ENCODE measurements at places on chromosomes 3 and 15.
A peak's percentile ranks its signal among the peaks of the same experiment; 100 is the strongest.

GRCh38 chr15:53038655-53038941 lies 248.5 kb upstream of the ONECUT1 start:
- DNase-seq = no peak

DNA sequence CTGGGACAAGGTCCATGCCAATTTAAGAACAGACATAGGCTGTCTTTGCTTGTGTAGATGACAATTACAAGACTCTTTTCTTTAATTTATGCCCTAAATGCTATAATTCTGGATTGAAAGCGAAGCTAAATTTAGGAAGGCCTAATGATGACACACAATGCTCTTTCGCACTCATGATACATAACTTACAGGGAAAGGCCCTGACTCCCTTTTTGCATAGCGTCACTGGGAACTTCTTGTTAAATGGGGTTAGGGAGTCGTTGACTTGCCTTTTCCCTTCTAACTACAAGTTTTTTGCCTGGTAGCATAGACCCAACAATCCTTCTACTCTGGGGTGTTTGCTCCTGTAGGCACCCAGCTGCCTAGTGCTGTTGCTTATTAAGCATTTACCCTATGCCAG lies 329.5 kb upstream of the LRRFIP2 start:
- no peak for DNase-seq

DNA sequence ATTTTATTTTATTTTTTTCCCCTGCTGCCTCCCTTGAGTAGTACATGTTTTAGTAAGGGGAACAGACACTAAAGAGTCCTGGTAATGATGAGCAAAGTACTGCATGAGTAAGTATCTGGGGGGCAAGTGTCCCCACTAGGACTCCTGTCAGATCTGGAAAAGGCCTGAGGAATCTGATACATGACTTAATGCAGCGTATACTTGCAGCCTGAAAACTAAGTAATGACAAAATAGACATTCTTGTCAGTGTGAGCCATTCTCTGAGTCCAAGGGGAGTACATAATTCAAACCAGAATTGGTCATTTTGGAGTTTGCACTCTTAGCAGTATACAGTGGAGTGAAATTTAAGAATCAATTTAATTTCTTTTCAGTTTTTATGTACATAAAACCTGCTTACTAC lies 27.5 kb downstream of the NXPE3 start:
- no peak for DNase-seq

DNA sequence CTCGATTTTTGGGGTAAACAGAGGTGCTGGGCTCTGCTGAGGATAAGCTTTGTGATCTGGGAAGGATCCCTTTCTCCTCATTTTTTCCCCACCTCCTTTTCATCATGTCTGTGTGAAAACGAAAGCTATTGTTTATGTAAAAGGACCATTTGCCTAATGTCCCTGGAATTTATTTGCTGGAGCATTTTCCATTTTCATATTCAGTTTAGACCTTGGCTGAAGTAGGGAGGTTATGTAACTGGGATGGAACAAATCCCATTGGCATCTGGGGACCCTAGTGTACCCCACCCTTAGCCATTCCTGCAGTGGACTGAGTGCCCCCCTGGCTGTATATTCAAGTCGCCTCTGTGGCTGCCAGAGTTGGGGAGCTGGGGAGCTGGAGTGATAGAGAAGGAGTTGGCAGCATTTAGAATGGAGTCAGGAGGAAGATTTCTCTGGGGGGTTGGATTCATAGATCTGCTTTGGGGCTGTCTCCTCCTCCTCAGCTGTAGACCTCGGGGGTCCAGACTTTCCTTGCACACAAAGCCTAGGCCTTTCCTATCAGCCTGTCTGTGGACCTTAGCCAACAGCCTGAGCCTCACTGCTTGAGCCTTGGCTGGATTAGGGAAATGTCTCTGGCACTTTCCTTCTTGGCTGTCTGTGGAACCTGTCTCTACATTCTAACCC lies 270.4 kb upstream of the CTDSPL start:
- no peak for DNase-seq

GRCh38 chr15:26767169-26767670 lies 5.6 kb downstream of the GABRB3 start:
- DNase-seq = no peak

DNA sequence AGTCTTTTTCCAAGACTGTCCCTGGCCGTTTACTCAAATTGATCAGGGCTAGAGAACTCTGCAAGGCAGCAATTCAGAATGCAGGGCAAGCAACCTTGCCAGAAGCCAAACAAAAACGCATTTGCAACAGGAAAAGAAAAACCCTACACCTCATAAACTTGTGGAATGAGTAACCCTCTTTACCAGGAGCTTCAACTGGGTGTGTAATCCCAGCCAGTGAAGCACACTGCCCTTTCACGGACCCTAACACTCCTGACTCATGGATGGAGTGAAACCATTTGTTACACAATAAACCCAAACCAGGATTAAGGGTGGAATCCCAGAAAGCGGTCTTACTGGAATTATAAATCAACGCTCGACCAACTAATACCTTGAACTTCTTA lies 14.8 kb upstream of the LDHAL6B start:
- DNase-seq = no peak

GRCh38 chr3:160400030-160400701 lies 716 bp downstream of the SMC4 start:
- peak; percentile 63 for DNase-seq

- DNase-seq = peak; percentile 80
Measured at GRCh38 chr3:45105855-45106671, 40.1 kb downstream of the CDCP1 start.

- no peak for DNase-seq
Measured at GRCh38 chr15:27865323-27865922, 233.7 kb downstream of the OCA2 start.

DNA sequence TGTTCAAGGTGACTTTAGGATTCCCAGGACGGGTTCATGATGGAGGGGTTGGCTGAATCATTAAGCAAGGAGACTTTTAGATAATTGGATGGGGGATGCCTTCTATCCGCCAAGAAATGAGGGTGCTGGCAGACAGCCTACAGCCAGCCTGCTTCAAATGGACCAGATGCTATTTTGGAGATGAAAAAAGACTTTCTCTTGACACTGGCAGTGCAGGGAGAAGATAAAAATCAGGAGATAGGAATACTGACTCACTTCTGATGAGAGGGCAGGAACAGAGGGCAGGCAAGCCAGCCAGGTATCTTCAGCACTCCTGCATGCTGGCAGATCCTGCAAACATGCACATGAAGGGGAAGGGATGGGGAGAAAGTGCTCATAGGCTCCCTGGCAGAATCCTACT lies 7.7 kb upstream of the SYN2 start:
- no peak for DNase-seq

GRCh38 chr15:65923264-65923663 lies 54.0 kb downstream of the RAB11A start:
- DNase-seq = no peak

DNA sequence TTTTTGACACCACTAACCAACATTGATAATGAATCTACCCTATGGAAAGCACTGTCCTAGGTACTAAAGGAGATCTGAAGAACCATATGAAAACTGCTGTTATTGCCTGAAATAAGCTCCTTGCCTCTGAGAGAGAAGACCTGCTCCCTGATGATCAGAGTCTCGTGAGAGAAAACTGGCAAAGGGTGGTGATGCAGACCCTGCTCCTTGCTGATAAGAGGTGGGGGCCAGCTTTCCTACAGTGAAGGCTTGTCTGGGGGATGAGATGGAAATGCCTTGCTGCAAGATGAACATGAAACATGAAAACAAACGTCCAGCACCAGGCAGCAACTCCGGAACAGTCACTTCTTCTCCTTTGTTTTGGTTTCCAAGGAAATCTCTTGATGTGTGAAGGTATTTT lies 31.9 kb downstream of the RASGRP1 start:
- no peak for DNase-seq

DNA sequence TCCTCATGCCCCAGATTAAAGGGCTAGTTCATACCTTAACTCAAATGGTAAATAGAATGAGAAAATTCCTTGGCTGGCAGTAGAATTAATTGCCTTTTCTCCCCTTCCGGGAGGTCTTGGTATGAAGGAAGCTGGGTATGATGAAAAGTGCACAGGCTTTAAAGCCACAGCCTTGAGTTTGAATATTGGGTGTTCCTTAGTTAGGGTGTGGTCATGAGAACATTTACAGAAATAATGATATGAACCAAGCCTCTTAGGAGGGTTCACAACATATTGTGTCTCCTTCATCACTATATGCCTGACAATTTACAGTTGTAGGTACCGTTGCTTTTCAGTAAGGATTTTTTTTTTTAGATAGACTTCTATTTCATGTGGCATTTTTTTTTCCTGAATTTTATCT lies 48.1 kb downstream of the PYDC2 start:
- DNase-seq = no peak

- DNase-seq = no peak
Measured at GRCh38 chr3:157913741-157914150, 192.5 kb downstream of the SHOX2 start.

- no peak for DNase-seq
Measured at GRCh38 chr3:188964957-188965356, 206.8 kb upstream of the TPRG1 start.

- no peak for DNase-seq
Measured at GRCh38 chr15:58462973-58463663, 31.3 kb downstream of the LIPC start.

GRCh38 chr3:129398803-129399144 lies 29.7 kb downstream of the EFCAB12 start:
- peak; percentile 36 for DNase-seq

DNA sequence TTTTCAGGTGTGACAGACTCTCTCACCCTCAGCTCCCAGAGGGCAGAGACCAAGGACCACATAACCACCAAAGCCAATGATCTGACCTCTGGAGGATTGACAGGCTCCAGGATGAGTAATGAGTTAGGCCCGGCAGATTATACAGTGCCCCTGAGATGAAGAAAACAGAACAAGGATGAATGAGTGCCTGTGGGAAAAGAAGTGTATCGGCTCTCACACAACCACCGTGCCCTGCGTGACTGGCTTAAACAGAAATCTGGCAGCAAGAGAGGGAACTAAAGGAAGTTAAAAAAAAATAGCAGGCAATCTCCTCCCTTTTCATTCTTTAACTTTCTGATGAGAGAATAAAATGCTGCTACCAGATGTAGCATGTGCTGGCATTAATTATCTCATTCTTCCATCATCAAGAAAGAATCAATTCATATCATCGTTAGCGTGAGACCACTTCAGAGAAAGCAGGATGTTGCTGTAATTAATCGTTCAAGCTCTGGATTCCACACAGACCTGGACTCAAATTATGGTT lies 227.5 kb upstream of the COL8A1 start:
- no peak for DNase-seq

DNA sequence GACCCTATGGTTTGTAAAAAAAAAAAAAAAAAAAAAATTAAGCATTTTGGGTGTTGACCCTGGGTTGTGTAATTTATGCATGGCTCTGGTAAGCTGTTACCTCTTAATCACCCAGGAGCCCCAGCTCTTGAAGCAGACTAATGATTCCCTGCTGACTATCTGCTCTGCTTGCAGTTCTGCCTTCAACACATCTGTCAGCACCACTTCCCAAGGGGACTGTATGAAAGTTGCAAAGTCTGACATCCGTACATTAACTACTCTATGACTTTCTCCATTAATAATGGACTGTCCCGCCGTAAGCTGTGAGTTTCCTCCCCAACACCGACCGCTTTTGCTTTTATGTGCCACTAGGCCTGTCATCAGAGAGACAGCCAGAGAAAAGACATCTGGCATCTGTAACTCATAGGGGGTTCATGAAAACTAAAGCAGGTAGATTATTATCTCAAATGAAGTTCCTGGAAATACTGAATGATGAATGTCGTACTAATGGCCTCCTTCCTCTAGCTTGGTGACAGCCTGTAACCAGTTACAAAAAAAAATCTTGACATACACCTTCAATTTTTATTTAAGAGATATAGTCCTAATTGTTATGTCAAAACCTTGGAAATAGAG lies 271.5 kb downstream of the IL5RA start:
- DNase-seq = no peak

DNA sequence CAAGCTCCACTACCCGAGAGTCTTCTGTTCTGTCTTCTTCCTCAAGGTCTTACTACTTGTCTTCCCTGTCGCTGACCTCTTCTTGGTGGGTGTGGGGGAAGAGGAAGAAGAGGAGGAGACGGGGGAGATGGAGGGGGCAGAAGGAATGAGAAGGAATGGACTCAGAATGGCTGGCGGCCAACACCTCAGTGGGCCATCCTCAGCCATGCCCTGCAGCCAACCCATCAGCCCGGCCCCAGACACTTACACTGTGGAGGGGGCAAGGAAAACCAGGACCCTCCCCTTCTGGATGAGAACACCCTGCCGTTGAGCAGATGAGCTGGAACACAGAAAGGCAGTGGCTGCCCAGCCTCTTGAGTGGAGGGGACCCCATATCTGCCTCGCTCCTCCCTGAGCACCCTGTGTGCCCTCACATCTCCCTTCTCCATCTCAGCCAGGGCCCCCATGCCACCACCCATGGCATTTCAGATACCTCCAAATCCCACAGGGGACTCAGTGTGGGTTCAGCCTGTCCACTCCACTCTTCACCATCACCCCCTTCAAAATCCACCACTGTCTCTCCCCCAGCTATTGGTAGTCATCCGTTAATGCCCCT lies 45.5 kb upstream of the PRR23E start:
- no peak for DNase-seq

DNA sequence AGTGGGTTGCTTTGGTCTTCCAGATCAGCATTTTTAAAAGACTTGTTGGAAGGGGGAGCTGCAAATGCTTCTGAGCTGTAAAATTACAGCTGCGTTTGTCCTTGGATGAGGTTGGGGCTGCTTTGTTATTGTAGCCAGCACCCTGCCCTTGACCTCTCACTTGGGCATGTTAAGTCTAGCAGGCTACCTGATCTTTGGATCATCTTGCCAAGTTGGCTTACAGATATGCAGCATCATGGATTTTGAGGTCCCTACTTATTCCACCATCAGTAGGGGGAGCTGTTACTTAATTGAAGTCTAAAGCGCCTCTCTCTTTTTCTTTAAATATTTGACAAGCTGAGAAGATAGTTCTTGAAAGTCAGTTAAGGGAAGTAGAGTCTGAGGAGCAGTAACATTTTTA lies 793.0 kb downstream of the MCTP2 start:
- DNase-seq = peak; percentile 70

- DNase-seq = no peak
Measured at GRCh38 chr15:100001405-100001804, 268.2 kb upstream of the LYSMD4 start.

DNA sequence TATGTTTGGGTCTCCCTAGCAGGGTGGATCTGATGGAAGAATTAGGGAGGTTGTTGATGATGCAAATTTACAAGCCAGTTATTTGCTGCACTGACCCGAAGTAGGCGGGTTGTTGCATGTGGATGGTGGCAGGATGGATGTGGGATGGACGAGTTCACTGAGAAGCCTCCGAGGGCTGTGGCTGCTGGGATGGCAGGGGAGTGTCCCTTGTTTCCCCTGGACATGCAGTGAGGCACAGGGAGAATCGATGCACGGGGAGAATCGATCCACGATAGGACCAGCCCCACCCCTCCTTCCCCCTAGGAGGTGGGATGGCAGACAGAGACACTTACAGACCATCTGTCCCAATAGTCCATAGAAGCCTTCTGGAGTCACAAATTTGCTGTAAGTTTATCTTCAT lies 31.0 kb upstream of the KLF13 start:
- DNase-seq = no peak
